Skeletal muscle tissue (tissue), 5 donors: ENCODE measurements at places on chromosomes 7 and 10. TPM values are rescaled to one million over a fixed set of nuclear protein-coding genes. Genes with fewer than 3 reads are reported as not detected.

The NDUFA5 gene
- 39.1 TPM for total RNA-seq

The PNLIPRP3 gene
- total RNA-seq, result under 0.01 TPM

The PNPLA8 gene
- 16.2 TPM for total RNA-seq

The TOMM7 gene
- total RNA-seq, result 414 TPM

The HMX2 gene
- total RNA-seq, result not detected

The LRRC18 gene
- under 0.01 TPM for total RNA-seq

The POM121C gene
- 9.4 TPM for total RNA-seq

The CC2D2B gene
- 1.6 TPM for total RNA-seq

The CPN1 gene
- not detected for total RNA-seq

The FXYD4 gene
- total RNA-seq, result not detected

The TEX36 gene
- not detected for total RNA-seq
